ENCODE measurements at places on chromosomes 2 and 18.

- DNase-seq = no peak
Measured at GRCh38 chr2:69298862-69299261, 88.2 kb downstream of the GFPT1 start.

GRCh38 chr2:241214209-241214608 lies 25.7 kb downstream of the ANO7 start:
- no peak for DNase-seq

DNA sequence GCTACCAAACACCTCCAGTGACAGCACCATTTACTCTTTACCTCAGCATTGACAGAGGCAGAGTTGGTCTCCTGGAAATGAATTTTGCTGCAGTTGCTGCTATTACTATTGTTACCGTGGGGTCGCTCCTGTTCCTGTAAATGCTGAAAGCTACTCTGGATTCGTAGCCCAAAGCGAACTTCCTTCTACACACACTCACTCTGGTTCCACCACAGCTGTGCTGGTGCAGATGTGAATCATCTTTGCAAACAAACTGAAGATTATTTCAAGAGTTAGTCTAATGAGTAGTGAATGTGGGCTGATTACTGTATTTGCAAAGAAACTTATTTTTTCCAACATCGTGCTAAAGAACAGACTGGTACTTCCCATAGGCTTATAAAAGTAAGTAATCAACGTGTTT lies 304.0 kb downstream of the LPIN1 start:
- DNase-seq = no peak

GRCh38 chr2:75646090-75646582 lies 447 bp upstream of the MRPL19 start:
- no peak for DNase-seq

DNA sequence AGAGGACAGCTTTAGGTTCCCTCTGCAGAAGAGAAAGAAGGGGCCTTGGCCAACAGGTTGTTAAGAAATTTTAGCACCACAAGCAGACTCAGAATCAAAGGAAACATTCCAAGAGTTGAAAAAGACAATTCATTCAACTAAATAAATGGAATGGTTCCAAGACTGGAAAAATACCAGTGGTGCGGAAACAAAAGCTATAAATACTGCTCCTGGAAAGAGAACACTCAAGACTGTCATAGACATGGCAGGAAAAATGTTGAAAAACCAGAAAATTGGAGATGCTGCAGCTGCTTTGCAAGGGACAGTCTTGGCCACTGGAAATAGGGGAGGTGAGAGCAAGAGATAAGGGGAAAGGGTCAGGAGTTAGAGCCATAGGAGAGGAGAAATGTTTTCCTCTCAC lies 312.7 kb upstream of the CYRIA start:
- DNase-seq = no peak

GRCh38 chr18:32701313-32701712 lies 71.5 kb downstream of the KLHL14 start:
- no peak for DNase-seq

DNA sequence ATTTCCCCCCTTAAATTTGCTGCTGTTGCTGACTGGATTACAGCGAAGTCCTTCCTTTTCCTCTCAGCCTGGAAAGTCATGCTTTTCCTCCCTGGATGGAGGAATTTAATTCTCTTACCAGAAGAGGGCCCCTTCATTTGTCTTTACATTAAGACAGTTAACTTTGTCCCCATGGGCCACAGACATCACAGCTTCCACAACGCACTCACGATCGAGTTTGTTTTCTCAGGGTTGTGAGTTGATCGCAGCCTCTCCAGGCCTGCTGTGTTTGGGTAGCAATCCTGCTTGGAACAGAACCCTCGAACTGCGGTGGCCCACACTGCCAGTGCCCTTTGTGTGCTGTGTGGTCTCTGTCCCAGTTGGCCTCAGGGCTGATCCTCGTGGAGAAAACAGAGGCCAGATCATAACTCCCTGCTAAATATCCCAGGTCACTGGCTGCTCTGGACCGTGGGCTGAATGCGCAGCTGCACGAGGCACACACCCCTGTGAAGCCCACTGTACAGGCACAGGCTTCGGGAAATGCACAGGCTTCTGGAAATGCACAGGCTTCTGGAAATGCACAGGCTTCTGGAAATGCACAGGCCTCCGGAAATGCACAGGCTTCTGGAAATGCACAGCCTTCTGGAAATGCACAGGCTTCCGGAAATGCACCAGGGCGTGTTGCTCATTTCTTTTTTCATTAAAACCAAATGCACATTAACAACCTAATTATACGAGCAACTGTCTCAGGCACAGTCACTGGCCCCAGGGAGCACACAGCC lies 2.2 kb upstream of the PDIA6 start:
- no peak for DNase-seq

DNA sequence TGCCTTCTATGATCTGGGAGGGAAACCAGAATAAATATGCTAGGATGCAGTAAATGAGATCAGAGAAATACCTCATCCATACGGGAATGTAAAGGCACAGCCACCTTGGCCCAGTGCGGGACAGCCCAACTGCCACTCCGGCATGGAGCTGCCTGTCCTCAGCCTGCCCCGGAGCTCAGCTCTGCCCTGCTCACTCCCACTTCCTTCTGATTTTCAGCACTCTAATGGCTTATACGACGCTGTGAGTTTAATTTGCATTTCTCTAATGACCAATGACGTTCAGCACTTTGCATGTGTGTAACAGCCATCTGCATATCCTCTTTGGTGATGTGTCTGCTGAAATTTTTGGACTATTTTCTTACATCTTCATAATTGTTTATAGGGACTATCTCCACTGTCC lies 172.5 kb upstream of the RAB6C start:
- DNase-seq = no peak

GRCh38 chr18:52363861-52364260 lies 23.9 kb downstream of the DCC start:
- no peak for DNase-seq

- no peak for DNase-seq
Measured at GRCh38 chr2:205895981-205896655, 189.9 kb downstream of the INO80D start.

DNA sequence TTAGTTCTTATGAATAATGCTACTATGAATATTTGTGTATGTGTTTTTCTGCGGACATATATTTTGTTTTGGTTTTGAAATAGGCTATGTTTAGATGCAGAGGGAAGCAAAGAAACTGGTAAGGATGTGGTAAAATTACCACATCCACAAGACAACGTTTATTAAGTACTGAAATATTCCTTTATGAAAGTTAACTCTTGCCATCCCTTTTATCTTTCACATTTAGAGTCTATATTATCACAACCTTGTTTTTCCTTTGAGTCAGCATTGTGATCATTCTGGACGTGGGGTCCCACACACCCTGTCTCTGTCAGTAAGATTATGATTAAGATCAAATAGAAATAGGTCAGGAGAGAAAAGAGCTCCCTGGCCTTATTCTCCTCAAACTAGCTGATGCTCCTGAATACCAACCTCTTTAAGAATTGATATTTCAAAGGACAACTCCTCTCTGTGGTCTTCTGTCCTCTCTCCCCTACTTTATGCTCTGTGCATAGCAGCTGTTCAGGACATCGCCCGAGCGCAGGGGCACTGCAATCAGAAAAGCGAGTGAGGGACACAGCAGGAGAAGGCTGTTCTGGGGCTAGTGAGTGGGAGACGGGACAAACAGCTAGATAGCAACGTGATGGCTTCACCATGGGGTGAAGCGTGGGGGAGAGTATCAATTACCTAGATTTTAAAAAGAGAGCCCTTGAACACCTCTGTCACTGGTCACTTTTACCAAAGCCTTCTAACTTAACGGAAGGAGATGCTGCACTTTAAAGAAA lies 12.2 kb downstream of the METAP1D start:
- no peak for DNase-seq

DNA sequence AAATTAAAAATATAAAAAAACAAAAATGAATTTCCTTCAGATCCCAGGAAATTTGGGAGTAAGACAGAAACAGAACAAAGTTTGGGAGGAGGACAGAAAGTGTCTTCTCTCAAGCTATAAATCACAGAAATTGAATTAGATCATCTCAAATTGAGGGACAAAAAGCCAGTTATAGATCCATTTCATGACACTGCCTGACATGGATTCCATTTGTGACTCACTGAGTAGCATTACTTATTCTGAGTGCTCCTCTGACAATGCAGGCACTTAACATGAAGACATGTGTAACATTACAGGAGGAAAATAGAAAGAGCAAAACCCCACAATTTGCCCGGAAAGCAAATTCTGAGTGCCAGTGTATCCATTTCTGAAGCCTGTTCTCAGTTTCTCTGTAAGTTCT lies 63.9 kb upstream of the CREB1 start:
- no peak for DNase-seq

- DNase-seq = no peak
Measured at GRCh38 chr2:219918254-219918653, 290.8 kb downstream of the SLC4A3 start.

- no peak for DNase-seq
Measured at GRCh38 chr2:98118852-98119251, 31.9 kb downstream of the VWA3B start.

GRCh38 chr18:65343571-65343970 lies 407.2 kb upstream of the CDH7 start:
- DNase-seq = no peak

DNA sequence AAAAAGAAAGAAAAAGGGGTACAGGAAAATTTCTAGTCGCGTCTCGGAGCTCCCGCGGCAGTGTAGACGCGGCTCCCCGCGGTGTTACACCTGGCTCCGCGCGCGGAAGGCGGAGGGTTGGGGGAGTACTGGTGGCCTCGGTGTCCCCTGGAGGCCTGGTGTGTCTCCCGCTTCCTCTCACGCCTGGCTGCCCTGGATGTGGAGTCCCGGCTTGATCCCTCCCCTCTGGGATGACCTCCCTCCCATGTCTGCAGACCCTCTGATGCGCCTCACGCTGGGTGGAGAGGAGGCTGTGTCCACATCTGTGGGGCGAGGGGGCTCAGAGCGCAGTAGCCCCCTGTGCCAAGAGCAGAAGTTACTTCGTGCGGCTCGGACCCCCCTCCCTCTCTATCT lies 1.2 kb downstream of the KIF5C start:
- DNase-seq = no peak

GRCh38 chr18:65025756-65026155 lies 725.1 kb upstream of the CDH7 start:
- DNase-seq = no peak

DNA sequence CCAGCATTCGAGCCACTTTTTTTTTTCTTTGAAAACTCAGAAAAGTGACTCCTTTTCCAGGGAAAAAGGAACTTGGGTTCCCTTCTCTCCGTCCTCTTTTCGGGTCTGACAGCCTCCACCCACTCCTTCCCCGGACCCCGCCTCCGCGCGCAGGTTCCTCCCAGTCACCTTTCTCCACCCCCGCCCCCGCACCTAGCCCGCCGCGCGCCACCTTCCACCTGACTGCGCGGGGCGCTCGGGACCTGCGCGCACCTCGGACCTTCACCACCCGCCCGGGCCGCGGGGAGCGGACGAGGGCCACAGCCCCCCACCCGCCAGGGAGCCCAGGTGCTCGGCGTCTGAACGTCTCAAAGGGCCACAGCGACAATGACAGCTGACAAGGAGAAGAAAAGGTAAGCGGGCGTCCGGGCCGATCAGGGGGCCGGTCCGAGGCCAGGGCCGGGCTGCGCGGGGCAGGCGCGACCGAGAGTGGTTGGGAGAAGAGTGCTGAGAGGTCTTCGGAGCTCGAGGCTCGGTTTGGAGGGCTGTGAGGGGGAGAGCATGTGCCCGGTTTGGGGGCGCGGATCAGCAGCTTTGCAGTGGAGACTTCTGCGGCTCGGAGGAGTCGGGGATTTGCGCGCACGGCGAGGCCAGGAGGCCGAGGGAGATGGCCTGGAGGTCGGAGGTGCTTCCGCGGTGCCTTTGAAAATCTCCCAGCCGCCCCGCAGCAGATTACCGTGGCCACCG lies 502 bp downstream of the EPAS1 start:
- DNase-seq = peak; percentile 60

DNA sequence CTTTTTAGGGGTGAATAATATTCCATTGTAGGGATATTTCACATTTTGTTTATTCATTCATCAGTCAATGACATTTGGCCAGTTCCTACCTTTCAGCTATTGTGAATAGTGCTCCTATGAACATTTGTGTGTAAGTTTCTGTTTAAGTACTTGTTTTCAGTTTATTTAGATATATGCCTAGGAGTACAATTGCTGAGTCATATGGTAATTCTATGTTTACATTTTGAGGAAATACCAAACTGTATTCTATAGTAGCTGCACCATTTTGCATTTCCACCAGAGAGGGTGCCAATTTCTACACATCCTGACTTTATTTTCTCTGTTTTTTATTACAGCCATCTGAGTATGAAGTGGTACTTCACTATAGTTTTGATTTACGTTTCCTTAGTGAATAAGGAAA lies 54.4 kb upstream of the ZNF236 start:
- DNase-seq = no peak

- DNase-seq = no peak
Measured at GRCh38 chr2:80854831-80855230, 550.3 kb upstream of the LRRTM1 start.

GRCh38 chr2:28838971-28839370 lies 28.3 kb downstream of the SPDYA start:
- no peak for DNase-seq

DNA sequence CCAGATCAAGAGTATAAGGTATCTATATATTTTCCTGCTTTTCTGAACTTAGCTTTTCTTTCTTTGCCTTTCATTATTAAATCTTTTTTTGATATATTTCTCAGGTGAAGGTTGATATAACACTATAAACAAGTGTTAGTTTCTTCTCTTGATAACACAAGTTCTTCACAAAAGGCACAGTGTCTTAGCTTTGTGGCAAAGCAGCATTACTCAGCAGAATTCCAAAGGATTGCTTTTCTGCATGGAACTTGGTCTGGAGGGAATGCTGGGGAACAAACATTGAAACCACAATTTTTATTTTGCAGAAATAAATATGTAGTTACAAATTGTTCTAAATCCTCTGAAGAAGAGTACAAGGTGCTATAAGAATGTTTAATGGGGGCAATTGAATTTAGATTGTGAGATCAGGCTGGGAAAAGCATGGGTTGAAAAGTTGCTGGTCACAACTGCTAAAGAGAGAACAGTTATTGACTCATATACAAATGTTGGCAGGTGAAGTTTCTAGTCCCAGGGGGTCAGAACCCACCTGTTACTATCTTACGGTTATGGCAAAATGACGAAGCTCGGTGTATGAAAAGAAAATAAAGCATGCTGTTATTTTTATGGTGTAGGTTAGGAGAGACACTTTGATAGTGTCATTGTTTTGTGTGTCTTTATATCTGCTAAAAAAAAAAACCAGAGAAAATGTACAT lies 68.2 kb downstream of the UBR3 start:
- DNase-seq = no peak

GRCh38 chr2:64992990-64993389 lies 3.8 kb downstream of the SLC1A4 start:
- no peak for DNase-seq

DNA sequence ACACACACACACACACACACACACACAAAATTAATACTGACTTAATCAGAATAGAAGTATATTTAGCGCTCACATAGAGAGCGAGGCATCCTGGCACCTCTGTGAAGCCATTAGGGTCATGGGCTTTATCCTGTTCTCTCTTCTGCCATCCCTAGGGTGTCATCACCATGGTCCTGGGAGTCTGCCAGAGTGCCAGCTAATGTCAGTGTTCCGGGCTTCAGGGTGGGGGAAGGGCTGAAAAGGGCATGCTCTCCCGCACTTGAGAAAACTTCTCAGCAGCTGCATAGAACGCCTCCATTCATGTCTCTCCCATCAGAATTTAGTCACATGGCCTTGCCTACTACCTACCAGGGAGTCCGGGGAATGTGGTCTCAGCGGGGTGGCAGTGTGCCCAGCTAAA lies 19.7 kb upstream of the DYNC2LI1 start:
- no peak for DNase-seq

All from stimulated activated CD8-positive, alpha-beta memory T cell treated with anti-CD3 and anti-CD28 coated beads, Interleukin-7, amount 100 ng/mL, for 1 hour (primary cell).